ENCODE measurements at places on chromosomes 2 and 18.

DNA sequence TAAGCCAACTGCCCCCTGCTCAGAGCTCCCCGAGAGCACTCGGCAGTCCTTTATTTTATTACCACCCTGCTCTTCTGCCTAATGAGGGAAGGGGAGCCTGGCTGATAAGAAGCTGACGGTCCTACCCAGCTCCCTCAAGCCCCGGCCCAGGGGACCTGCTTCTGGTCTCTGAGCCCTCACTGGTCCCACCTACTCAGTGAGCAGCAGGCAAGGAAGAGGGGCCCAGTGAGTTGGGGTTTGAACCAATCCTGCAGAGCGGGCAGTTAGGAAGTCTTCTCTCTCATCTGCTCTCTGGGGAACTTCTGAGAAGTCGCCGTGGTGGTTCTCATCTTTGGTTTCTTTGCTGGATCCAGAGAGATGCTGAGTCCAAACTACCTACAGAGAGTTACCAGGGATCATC is 218.9 kb downstream of the NDUFA10 start:
- no peak for DNase-seq

DNA sequence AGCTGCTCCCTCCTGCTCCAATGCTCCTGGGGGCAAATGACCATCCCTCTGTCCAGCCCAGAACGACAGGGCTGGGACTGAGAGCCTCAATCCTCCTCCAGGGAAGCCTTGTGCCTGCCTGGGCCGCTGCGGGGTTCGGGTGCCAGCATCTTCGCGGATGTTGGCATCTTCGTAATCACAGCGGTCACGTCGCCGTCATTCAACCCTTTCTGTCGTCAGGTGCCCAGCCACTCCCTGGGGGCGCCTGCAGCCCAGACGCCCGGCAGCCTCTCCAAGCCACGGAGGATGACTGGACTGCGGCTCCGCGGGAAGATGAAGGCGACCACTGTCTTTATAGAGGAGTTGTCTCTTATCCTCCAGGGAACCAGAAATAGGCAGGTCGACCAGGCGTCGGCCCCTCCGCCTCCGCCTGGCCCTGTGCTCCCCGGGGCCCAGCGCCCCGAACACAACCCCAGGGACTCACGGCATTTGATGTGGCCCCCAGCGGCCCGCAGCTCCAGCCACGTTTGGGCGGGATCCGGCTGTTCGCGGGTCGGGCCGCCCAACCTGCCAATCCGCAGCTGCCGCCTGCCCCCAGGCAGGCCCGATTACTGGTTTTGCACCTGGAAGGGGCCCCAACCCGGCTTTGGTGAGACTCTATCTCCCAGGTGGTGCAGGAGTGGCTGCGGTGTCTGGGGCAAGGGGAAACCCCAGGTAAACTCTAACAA is 113.9 kb downstream of the THNSL2 start:
- DNase-seq = no peak

DNA sequence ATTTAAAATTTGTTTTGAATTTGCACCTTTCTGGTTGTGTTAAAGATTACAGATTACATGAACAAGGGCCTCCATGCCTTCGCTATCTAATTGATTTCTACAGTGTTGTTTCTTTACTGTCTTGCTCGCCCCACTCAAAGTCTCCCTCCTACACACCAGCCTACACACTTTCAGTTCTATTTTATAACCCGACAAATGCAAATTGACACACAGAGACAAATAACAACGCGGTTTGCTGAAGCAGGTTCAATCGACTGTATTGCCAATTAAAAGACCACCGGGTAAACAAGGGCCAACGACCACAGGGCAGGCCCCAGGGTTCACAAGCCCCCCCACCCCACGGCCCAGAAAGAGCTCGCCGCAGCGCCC is 869 bp downstream of the STARD7 start:
- no peak for DNase-seq

DNA sequence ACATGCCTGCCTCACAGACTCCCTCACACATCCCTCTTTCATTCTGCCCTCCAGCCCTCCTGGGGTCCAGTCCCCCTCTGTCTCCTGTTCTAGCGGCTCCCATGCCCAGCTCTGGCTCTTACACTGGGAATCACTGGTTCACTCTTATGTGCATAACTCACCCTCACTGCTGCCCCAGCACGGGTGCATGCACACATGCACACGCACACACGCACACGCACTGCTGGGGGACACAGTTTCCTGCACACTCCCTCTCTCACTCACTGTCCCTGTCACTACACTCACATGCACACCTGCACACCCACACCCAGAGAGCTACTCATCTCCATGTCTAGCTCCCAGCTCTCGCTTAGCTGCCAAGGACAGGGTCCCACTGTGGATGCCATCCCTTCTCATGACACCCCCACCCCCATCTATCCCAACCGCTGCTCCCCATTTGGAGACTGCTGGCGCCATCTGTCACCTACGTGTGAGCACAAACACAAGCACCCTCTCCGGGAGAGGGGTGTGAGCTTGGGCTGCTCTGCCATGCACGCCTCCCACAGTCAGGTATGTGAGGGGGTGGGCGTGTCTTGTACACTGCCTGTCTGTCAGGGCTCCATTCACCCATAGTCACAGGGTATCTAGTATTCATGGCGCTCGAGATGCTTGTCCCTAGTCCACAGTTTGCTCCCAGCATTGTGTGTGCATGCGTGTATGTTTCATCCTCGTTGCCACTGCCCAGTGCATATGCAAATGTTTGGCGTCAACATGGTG is 1.8 kb downstream of the ASIC4 start:
- DNase-seq = no peak

GRCh38 chr18:37553633-37554398 is 11.8 kb downstream of the CELF4 start:
- DNase-seq = no peak

- no peak for DNase-seq
Measured at GRCh38 chr2:160381425-160381951, 112.1 kb downstream of the RBMS1 start.

DNA sequence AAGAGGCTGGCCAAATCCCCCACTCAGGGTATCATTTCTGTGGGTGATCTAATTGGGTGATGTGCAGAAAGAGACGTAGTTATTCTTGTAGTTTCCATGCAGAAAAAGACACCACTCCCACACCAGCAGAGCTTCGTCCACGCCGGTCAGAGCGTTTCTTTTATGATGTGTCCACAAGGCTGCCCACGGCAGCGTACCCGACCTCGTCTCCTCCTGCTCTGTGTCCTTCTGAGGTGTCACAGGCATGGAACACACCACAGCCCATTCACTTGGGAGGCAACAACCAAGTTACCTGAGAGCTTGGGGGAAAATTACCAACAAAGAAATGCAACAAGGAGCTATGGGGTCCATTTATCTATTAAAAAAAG is 131.3 kb downstream of the PXDN start:
- no peak for DNase-seq

- no peak for DNase-seq
Measured at GRCh38 chr2:236254001-236254400, 10.2 kb downstream of the ASB18 start.

DNA sequence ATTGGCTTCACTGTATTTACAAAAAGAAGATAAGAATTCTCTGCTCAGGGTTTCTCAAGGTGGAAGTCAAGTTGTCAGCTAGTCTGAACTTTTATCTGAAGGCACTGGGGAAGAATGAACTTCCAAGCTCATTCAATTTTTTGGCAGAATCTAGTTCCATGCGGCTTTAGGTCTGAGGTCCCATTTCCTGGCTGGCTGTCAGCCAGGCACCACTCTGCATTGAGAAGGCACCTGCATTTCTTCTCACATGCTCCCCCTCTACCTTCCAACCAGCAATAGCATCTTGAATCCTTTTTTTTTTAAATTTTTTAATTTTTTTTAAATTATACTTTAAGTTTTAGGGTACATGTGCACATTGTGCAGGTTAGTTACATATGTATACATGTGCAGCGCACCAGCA is 46.2 kb upstream of the RPE start:
- DNase-seq = no peak

DNA sequence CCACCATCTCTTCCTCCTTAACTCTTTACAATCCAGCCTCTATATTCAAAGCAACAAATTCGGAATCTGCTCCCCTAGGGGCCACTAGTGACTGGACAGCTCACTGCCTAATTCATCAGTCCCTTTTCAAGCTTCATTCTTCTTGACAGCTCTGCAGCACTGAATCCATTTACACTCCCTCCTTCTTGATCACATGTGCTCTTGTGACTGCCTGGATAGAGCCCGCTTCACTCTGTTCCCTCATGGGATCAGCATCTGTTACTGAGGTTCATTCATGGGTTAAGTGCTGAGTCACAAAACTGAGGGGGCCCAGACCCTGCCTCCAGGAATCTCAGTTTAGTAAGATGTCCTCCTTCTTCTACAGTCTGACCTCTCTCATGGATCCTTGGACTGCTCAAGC is 81.5 kb downstream of the CYRIA start:
- DNase-seq = no peak

DNA sequence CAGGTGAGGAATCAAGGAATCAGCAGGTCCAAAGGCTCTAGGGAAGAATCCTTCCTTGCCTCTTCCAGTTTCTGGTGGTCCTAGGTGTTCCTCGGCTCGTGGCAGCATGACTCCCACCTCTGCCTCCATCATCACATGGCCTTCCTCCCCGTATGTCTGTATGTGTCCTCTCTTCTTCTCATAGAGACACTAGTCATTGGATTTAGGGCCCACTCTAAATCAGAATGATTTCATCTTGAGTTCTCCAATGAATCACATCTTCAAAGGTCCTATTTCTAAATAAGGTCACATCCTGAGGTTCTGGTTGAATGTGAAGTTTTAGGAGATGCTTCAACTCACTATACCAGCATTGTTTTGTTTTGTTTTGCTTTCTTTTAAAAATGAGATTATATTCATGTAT is 11.1 kb upstream of the AGFG1 start:
- no peak for DNase-seq

- no peak for DNase-seq
Measured at GRCh38 chr2:188720811-188721605, 253.2 kb upstream of the COL3A1 start.

DNA sequence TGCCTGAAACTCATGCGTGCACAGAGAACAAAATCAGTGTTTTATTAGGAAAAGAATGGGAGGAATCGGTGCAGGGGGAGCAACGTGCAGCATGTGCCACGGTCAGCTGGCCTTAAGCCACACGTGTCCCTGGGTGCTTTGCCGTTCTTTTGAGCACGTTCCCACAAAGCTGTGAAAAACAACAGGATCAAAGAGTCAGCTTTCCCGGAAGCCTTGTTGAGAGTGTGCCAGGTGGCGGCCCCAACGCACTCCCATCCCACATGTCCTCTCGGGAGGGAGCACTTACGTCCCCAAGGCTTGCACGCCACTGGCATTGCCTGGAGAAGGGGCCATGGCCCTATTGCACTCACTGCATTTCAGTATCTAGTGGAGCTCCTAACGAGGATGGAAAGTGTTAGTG is 511.2 kb downstream of the EIPR1 start:
- DNase-seq = no peak

GRCh38 chr2:109451671-109452070 is 162.1 kb downstream of the SEPTIN10 start:
- DNase-seq = no peak

DNA sequence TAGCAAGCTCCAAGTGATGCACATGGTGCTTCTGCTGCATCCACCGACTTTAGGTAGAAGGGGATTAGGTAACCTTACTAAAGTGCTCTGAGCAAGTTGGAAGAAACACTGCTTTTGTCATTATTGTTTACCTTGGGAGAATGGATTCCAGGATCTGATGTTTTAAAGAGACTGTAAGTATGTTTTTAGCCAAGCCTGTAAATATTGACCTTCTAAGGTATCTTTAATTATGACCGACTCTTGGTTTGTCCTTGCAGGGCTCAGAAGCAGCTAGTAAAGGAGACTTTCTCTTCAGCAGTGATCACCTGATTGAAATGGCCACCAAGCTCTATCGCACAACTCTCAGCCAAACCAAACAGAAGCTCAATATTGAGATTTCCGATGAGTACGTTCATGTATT is 170.7 kb downstream of the MYO1B start:
- no peak for DNase-seq

GRCh38 chr2:7725171-7725849 is 808.1 kb downstream of the RNF144A start:
- DNase-seq = no peak

GRCh38 chr2:85772019-85772745 is 18.4 kb downstream of the ATOH8 start:
- peak; percentile 92 for DNase-seq

- peak; percentile 5 for DNase-seq
Measured at GRCh38 chr2:166031054-166031453, 77.5 kb upstream of the TTC21B start.

DNA sequence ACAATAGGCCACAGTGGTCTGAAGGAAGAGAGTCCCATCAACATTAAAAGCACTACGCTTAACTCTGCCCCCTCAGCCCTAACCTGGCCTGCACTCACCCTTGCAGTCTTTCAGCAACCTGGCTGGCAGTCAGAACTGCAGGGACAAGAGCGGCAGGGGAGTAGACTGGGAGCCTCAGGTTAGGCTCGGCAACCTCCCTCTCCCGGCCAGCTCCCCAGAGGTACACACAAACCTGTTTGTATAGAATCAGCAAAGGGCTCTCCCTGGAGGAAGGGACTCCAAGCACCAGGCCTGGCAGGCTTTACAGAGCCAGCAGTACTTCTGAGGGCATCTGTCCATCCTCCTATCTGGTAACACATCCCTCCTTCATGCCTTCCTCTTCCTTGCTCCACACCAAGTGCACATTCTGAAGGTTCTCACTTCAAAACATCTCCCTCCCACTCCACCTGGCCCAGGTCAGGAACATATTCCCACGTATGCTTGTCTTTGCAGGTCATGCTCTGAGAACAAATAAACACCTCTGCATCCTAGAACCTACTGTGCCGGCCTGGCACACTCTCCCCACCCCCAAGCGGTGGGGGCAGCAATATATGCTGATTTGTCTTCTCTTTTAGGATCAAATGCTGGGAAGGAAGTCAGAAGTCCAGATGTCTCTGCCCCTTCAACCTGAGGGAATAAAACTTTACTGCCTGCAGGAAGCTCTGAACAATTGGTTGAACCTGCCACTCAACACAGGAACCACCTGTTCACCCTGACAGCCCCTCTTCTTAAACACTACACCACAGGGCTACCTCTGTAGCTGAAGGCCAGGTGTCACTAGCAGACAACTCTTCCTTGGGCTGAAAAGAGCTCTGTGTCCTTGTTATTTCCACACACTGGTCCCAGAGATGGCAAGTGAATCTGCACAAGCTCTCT is 12.6 kb upstream of the SFXN5 start:
- no peak for DNase-seq

- DNase-seq = no peak
Measured at GRCh38 chr2:232846055-232846454, 24.0 kb upstream of the SNORC start.

GRCh38 chr2:240819858-240820606 is at the start of gene KIF1A:
Gene KIF1A (minus strand): TSS chr2:240820219. CDS start chr2:240797752, 22,467 bp downstream.
- DNase-seq = no peak

- peak; percentile 32 for DNase-seq
Measured at GRCh38 chr2:8761529-8762164, 75.8 kb downstream of the KIDINS220 start.

GRCh38 chr2:236353594-236353942 is 89.4 kb upstream of the ASB18 start:
- no peak for DNase-seq

GRCh38 chr2:172381275-172382027 is 45.9 kb upstream of the ITGA6 start:
- no peak for DNase-seq

Data from RWPE1 (cell line).